ENCODE measurements at places on chromosomes 16 and 17.

- DNase-seq = no peak
These were observed 97.4 kb upstream of the CIBAR2 start for GRCh38 chr16:85209526-85210121.

DNA sequence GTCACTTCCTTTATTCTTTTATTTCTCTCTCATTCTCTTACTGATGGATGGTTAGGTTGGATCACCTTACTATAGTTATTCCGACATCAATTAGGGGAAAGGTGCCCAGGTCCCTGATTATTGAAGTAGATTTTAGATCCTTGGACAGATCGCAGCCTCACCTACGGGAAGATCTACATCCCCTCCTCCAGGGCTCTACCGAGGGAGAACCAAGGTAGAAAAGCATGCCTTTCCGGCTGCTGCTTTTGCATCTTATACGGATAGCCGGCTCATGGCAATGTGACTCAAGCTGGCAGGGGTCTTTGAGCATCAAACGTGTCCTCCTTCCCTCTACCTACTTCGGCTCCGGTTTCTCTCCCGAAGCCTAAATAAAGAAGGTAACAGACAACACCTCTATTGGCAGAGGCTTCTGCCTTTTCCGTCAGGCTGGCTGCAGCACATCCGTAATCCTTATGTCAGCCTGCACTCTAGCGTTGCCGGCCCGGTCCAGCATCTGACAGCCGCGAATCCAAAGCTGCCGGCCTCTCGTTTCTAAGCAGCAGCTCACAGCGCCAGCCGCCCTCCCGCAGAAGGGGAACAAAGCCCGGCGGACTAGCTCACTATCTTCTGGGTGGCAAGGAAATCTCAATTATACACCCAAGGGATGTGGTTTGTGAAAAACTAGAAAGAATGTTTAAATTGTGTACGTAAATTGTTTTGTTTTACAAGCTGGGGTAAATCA is 46.9 kb downstream of the IRX6 start:
- DNase-seq = peak; percentile 71

GRCh38 chr16:66522816-66523590 is 26.9 kb downstream of the TK2 start:
- DNase-seq = no peak

DNA sequence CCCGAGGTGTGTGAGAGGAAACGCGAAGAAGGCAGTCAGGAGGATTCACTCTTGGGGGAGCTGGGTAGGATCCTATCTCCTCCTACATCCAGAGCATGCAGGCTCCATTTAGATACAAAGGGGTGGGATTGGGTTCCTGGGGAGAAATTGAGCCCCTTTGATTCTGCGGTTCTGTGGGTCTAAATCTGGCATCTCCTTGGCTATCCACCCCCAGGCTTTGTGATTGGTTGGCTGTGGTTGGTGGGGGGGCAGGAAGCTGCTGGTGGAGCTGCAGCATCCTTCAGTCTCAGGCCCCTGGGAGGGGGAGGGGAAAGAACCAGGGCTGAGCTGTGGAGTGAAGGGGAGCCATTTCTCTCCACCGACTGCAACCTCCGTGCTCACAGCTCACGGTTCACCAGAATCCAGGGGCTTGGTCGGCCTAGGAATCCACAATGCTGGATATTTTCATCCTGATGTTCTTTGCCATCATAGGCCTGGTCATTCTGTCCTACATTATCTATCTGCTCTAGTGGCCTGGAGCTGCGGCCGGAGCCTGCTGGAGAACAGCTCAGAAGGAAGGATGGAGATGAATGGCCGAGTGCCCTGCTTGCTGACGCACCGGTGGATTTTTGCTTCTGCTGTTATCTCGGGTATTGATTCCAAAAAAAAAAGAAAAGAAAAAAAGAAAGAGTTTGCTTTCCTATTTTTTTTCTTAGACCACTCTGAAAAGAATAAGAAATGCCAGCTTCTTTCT is at the start of gene LASP1NB:
TSS of gene LASP1NB (plus strand) at position 352 of the 733 bp plus-strand sequence.
- DNase-seq = peak; percentile 65

DNA sequence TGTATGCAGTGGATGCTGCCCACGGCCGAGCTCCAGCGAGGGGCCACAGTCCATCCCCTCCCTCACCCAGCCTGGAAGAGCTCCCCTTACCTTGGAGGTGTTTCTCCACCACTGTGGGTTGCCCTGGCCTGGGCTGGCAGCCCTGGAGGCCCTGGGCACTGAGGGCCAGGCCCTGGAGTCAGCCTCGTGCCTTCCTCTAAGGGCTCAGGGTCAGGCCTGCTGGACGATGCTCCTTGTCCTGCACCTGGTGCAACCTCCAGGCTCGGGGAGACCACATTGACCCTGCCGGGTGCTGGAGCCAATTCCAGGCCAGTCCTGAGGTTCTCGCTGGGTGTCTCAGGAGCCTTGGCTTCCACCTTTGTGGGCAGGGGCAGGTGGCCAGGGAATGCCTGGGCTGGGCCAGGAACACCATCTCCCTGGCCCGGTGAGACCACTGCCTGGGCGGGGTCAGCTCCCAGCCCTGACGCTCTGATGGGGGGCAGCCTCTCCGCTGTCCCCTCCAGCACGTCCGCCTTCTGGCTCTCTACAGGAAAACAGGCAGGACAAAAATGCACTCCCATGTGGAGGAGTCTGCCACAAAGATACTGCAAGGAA is 10.4 kb downstream of the MYLK3 start:
- DNase-seq = no peak

GRCh38 chr16:48335961-48336360 is 49.3 kb downstream of the SIAH1 start:
- DNase-seq = peak; percentile 78

DNA sequence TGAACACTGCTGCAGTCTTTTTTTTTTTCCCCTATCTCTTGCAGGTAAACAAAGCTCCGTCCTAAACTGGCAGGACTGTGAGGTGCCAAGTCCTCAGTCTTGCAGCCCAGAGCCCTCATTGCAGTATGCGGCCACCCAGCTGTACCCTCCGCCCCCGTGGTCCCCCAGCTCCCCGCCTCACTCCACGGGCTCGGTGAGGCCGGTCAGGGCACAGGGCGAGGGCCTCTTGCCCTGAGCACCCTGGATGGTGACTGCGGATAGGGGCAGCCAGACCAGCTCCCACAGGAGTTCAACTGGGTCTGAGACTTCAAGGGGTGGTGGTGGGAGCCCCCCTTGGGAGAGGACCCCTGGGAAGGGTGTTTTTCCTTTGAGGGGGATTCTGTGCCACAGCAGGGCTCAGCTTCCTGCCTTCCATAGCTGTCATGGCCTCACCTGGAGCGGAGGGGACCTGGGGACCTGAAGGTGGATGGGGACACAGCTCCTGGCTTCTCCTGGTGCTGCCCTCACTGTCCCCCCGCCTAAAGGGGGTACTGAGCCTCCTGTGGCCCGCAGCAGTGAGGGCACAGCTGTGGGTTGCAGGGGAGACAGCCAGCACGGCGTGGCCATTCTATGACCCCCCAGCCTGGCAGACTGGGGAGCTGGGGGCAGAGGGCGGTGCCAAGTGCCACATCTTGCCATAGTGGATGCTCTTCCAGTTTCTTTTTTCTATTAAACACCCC is 13.8 kb downstream of the IL34 start:
- DNase-seq = no peak

GRCh38 chr17:73998653-73999645 is 204.5 kb upstream of the RPL38 start:
- no peak for DNase-seq

GRCh38 chr17:28396635-28397239 is 9.3 kb downstream of the SLC46A1 start:
- no peak for DNase-seq

- peak; percentile 12 for DNase-seq
These were observed 658 bp downstream of the RAB5C start for GRCh38 chr17:42153919-42154742.

DNA sequence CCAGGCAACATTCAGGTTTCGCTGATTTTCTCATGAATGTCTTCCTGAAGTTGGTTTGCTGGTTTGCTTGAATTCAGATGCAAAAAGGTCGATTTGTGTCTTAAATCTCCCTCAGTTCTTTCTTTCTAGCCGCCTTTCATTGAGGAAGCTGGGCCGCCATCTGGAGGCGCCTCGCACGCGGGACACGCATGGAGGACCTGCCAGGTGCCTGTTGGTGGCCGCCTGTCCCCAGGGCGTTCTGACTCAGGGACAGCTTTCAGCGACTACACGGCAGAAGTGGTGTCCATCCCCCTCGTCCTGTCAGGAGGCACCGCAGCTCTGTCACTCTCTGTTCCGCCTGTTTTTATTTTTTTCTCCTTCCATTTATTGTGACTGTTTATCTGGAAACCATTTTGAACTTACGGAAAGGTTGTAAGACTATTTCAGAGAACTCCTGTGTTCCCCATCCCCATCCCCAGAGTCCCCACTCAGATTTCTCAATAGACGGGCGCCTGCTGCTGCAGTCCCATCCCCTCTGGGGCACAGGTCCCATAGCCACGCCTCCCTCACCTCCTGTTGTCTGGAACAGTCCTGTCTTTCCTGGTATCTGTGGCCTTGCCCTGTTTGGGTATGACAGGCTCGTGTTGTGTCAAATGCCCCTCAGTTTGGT is 33.2 kb downstream of the COX4I1 start:
- no peak for DNase-seq

- no peak for DNase-seq
These were observed 14.5 kb downstream of the TMC6 start for GRCh38 chr17:78113804-78114785.

- no peak for DNase-seq
These were observed 6.2 kb downstream of the PHOSPHO1 start for GRCh38 chr17:49224198-49224996.

- peak; percentile 35 for DNase-seq
These were observed 41.5 kb upstream of the CBFA2T3 start for GRCh38 chr16:89018282-89019158.

GRCh38 chr17:19260958-19261357 is 23.8 kb downstream of the EPN2 start:
- no peak for DNase-seq

GRCh38 chr16:539901-540530 is 12.5 kb downstream of the CAPN15 start:
- DNase-seq = no peak

- DNase-seq = no peak
These were observed 22.9 kb downstream of the ADAM11 start for GRCh38 chr17:44781551-44782325.

DNA sequence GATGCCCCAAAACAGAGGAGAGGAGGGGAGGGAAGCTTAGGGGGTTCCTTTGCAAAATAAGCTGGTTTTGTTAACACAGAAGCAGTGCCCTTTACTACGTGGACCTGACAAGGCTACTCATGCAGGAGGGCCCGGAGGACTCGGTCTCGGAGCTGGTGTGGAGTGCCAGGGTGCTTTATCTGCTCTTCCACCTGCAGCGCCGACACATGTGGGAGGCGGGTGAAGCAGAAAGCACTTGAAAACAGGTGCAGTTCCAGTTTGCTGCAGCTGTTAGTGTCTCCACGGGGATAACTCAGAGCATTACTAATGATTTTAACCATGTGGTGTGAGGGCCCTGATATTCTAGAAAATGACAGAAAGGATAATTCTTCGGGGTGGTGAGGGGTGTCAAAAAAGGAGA is 35.0 kb upstream of the MNT start:
- DNase-seq = no peak

DNA sequence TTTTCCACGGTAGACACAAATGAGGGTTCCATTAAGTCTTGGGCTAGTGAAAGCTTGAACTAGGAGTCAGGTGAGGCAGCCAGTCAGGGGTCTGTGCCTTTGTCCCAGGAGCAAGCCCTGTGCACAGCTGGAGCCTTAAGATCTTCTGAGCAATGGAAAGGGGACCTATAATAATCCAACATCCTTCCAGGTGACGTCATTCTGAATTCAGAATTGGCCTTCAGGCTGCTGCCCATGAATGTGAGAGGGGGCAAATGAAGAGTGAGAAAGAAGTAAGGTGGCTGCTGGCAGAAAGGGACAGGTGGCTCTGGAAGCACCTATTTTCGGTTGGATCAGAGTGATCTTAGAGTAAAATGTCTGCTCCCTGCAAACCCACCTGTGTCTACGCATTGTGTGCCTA is 488.1 kb upstream of the CDH5 start:
- no peak for DNase-seq

DNA sequence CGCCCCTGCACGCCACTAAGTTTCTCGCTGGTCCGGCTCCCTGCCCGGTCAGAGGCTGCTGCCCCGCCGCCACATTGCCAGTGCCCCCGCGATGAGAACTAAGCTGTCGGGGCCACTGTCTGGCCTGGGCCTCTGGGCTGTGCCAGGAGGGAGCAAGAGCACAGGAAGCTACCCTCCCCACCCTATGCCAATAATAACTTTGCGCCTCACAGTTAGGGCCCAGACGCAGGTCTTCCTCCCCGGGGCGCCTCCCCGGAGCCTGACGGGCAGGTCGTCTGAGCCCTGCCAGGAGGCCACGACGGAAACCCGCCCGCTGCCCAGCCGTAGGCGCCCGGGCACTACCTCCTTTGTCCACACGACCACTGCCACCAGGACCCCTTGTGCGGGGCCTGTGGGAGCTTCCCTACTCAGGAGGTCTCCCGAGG is 1.5 kb downstream of the ZFPM1 start:
- no peak for DNase-seq

GRCh38 chr17:52120465-52120864 is 38.0 kb downstream of the CA10 start:
- no peak for DNase-seq

- DNase-seq = no peak
These were observed 188.0 kb upstream of the GSE1 start for GRCh38 chr16:85425074-85425662.

DNA sequence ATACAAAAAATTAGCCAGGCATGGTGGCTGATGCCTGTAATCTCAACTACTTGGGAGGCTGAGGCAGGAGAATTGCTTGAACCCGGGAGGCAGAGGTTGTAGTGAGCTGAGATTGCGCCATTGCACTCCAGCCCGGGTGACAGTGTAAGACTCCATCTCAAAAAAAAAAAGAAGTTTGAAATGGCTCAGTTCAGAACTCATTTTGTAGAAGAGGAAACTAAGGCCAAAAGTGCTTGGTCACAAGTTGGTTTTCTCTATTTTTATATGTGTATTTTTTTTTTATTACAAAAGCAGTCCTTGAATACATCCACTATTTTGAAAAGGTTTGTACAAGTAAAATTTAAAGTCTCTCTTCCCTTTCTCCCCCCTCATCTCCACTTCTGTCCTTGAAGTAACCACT is 5.5 kb downstream of the TAC4 start:
- no peak for DNase-seq

GRCh38 chr17:60158751-60159478 is 9.1 kb downstream of the CA4 start:
- no peak for DNase-seq

Data from fibroblast of skin of right quadriceps (primary cell).